COLO829 (cell line): ENCODE measurements at places on chromosomes 1 and 21.

- DNase-seq, result peak; percentile 90
Measured at GRCh38 chr1:181479137-181479745, 4.1 kb upstream of the CACNA1E start.

GRCh38 chr1:95353194-95353593 lies 119.2 kb downstream of the RWDD3 start:
- DNase-seq, result no peak

- DNase-seq, result no peak
Measured at GRCh38 chr21:14486869-14487268, 59.2 kb downstream of the SAMSN1 start.

DNA sequence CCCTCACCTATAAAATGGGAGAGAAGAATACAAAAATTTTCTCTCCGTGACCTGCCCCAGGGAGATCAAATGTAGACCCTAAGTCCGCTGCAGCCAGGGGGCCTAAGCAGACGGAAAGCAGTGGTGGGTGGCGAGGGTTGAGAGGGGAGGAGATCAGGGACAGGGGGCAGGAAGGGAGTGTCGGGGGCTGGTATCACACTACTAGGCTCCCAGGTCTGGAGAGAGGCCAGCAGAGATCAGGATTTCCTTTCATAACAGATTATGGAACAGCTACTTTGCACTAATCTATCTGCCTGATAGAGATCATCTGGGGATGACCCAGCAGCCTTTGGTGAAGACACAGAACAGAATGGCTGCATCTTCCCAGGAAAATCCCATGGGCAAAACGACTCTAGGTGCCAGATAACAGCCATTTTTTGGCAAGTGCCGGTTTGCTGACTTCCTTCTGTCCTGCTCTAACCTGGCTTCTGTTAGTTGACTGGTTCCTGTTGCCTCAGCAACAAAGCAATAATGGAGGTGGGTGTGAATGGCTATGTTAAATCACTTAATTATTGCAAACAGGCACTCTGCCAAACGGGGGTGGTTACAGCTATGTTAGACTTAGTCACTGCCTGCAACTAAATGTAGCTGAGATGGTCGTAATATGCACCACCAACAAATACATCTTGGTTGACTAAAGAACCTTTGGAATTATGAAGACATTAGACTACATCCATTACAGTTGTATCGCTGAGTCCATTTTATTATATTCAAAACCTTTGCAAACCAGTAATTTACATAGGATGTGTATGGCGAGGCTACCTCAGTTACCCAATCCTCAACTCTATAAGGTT lies 30.0 kb upstream of the EPS8L3 start:
- peak; percentile 28 for DNase-seq

GRCh38 chr1:212565079-212565478 lies 43.5 kb upstream of the ATF3 start:
- DNase-seq, result no peak

DNA sequence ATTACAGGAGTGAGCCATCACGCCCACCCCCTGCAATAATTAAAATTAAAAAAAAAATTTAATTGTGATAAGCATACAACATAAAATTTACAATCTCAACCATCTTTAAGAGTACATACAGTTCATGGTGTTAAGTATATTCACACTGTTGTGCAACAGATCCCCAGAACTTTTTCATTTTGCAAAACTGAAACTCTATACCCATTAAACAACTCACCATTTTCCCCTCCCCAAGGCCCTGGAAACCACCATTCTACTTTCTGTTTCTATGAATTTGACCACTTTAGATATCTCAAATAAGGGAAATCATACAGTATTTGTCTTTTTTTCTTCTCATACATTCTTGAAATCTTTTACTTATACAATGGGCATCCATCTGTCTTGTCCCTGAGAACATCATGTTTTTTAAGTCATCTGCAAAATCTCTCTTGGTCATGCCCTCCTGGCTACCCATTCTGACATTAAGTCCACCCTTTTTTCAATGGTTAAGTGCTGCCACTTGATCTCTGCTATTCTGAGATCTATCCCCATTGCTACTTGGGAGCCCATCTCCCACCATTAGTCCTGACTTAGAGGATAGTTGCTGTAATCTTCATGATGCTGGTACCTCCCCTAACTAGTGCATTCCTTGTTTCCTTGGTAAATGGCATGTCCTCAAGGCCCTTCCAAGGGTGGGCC lies 39.4 kb upstream of the ZFYVE9 start:
- DNase-seq, result no peak

DNA sequence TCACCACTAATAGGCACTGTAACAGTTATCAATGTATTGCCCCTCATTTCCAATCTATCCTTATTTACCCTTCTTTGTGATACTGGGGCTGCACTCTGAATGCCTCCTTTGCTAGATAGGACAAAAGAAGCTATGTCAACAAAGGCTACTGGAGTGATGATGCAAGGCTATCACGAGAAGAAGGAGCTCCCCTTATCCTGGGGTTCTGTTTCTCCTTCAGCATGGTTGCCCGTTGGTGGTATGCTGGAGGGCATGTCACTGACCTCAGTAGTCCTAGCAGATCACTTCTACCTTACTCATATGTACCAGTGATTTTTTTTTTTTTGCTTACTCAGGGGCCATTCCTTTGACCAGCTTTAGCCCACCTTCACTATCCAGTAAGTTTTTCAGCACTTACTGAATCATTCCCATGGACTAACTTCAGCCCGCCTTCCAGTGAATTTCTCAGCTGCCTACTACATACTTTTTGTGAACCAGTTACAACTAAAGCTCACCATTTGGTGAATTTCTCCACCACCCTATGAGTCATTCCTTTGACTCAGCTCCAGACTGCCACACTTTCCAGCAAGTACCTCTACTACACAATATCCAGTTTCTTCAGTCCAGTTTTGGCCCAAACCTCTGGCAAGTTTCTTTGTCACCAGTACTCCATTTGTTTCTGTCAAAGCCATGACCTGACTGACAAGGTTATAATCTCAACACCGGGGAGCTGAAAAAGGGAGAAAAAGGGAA lies 944.5 kb downstream of the KCNT2 start:
- DNase-seq, result peak; percentile 35

DNA sequence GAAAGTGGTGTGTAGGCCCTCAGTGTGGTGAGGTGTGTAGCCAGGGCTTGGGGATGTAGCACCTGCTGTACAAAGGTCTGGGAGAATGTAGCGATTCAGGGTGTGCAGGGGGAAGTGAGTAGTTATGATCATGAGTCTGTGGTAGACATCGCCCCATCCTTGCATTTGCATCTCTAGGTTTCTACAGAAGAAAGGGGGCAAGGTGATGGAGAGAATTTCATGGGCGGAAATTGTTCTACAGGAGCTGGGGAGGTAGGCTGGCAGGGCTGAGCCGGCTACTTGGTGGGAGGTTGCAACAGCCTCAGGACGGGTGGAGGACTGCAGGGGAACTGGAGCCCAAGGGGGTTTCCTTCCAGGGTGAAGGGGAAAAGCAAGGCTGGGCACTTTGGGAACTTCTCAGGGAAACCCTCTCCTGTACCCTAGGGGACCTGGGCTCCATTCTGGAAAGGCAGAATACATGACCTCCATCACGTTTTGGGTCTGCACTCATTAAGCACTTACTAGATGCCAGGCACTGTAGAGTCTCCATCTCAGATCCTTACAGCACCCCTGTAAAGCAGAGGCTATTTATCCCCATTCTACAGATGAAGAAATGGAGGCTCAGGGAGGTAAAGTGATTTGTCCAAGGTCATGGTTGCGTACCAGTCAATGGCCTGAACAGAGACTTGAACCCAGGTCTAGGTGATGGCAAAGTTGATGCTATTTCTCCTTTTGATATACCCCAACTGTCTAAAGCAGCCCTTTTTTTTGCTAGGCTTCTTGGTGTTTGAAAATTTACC lies 14.5 kb upstream of the TNFRSF1B start:
- DNase-seq, result no peak

DNA sequence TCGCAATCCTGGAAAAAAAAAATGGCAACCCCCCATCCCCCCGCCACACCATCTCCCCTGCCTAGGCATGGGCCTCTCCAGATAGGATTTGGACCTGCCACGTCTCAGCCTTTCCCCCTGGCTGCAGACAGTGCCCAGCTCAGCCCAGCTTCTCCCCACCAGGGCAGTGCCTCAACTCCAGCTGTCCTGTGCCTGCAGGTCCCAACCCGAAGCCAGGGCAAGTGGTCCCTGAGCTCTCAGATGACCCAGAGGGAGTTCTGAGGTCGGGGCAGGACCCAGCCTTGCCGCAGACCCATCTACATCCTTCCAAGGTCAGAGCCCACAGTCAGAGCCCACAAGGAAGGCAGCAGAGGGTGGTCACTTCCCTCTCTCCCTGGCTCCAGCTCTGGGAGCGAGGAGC lies 86.7 kb upstream of the POU3F1 start:
- DNase-seq, result no peak
